ENCODE measurements at places on chromosomes 4 and X.

GRCh38 chr4:48785302-48785701 is 5.2 kb upstream of the FRYL start:
- no peak for DNase-seq

DNA sequence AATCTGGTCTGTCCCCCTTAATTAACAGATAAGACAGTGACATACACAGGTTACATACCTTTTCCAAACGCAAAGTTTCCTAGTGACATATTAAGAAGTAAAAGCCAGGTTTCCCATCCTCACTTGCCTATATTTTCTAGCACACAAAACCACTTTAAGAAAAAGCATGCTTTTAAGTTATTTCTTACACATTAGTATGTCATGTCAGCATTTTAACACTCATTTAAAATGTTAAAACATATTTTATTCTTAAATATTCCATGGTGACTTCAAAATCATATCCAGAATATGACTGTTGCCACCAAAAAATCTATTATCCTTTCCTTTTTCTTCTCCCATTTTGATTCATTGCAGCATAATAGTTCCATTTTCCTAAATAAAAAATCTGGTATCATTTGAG is 1830.2 kb downstream of the STIM2 start:
- DNase-seq = no peak

GRCh38 chr4:83929550-83929949 is 393.6 kb downstream of the GPAT3 start:
- no peak for DNase-seq

DNA sequence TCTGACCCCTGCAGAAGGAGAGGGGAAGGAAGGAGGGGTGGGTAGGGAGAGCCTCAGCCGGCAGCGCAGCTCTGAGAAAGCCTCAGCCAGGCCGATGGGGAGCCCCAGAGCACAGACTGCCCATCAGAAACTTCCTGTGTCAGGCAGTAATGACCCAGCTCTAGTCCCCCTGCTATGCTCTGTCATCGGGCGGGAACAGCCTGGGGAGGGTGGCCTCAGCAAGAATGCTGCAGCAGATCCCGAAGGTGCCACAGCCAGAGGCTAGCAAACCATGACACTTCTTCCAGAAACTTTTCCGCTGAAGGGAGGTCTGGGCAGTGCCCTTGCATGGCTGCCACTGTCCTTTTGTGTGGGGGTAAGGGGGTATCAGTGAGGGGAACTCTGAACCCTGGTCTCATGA is 279.0 kb downstream of the BCOR start:
- no peak for DNase-seq

- DNase-seq = no peak
Observed at GRCh38 chrX:40467454-40467853, 113.3 kb upstream of the ATP6AP2 start.

GRCh38 chrX:29834764-29835163 is 380.6 kb upstream of the MAGEB2 start:
- no peak for DNase-seq

GRCh38 chr4:158588777-158589176 is 67.1 kb downstream of the RXFP1 start:
- no peak for DNase-seq

- DNase-seq = no peak
Observed at GRCh38 chr4:54657551-54658251, at the start of gene KIT. TSS of gene KIT (plus strand) at chr4:54657957. CDS start at chr4:54658015, 58 bp downstream.

GRCh38 chr4:144403893-144404292 is 242.1 kb upstream of the HHIP start:
- DNase-seq = no peak

- DNase-seq = no peak
Observed at GRCh38 chr4:47721892-47722575, 115.8 kb downstream of the CORIN start.

DNA sequence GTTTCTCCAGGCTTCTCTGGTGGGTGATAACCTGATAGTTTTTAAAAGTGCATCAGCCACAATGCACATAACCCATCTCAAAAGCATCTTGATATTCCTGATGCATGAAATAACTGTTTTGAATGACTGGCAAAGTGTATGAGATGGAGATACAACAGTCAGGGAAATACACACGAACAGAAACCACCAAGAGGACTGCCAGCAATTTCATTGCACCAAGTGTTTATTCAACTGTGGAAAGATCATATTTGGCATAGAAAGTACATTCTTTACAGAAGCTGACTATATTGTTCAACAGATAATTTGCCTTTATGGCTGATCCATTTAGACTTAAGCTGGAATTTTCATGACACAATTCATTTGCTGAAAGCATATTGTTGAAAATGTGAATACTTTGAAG is 139.5 kb downstream of the SLIT2 start:
- no peak for DNase-seq

DNA sequence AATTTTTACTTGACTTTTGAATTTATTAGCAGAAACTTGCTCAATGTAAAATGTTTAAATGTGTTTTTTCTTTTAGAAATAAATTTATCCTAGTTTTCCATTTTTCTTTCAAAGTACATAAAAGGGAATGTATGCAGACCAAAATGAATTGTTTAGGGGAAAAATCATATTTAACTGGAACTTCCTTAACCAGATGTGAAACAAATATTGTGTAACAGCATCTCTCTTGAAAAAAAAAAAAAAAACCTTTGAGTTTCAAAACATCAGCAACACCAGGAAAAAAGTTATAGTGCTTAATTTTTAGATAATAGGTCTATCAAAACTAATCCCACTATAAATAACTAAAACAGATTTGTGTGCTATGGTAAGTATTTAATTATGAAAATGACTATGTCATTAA is 14.5 kb upstream of the CCNA2 start:
- DNase-seq = no peak

- no peak for DNase-seq
Observed at GRCh38 chrX:130726661-130727060, 176.3 kb downstream of the ENOX2 start.

DNA sequence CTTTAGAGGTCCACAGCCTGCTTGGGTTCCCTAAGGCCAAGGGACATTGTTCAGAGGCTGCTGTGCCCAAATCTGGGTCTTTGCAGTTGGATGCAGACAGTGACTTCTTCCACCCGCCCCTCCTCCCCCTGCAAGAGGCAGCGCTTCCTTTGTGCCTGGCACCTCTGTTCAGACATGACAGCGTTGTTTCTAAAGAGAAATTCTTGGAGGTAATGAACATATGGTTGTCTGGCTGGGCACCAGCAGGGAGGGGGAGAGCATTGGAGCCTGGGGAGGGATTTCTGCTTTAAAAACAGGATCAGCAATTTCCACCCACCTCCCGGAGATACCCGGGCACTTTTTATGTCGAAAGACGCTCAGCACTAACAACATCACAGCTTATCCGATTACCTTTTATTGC is 51.5 kb downstream of the PSAPL1 start:
- DNase-seq = no peak

- no peak for DNase-seq
Observed at GRCh38 chrX:8405631-8406030, 59.0 kb upstream of the VCX3B start.
